ENCODE measurements at places on chromosomes 3 and 15.

- DNase-seq, result no peak
These were observed 96.5 kb upstream of the LMCD1 start for GRCh38 chr3:8405144-8405543.

DNA sequence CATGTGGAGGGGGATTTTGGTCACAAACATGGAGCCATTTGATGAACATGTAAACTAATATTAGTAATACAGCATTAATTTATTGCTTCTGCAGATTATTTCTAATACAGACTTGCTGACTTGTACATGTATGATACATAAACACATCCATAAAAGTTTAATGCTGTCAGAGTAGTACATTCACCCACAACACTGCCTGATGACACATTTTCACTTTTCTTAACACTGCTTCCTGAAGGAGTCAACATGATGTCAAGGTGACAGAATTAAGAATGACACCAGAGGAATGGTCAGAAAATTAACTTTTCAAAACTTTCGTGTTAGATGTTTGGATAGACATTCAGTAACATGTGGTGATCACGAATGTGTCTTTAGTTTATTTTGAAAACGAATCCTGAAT, 199.4 kb downstream of the SATB1 start:
- no peak for DNase-seq

DNA sequence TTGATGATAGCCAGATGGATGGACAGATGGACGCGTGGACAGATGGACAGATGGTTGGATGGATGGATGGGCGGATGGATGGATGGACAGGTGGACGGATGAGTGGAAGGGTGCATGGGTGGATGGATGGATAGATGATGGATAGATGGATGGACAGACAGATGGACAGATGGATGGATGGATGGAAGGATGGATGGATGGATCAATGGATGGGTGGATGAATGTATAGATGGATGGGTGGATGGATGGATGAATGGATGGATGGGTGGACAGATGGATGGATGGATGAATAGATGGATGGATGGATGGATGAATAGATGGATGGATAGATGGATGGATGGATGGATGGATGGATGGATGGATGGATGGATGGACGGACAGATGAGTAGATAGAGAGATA, 40.9 kb downstream of the GABRB3 start:
- DNase-seq, result no peak

- DNase-seq, result no peak
These were observed 590.4 kb upstream of the DPPA4 start for GRCh38 chr3:109927726-109928125.

- no peak for DNase-seq
These were observed 15.5 kb upstream of the PCSK6 start for GRCh38 chr15:101504866-101505609.

DNA sequence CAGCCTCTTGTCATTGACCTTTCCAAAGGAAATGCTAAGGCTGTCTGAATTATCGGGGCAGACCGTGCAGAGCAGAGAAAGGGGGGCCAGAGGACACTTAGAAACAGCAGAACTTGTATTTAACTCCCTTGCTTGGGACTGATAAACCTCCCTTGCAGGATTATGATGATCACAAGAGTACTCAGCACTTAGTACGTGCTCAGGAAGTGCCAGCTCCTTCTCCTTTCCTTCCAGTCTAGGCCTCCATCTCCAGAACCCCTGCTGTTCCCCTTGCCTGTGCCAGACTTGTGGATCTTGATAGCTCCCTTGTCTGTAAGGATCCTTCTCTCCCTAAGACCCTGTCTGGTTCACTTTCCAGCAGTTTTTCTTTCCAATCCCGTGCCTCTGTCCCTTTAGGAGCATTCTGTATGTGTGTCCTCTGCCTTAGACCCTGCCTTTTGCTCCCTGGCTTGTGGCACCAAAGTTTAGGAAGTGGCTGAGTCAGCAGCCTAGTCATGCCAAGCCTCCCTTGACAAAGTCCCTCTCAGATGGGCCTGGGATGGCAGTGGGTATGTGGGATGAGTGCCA, 747 bp downstream of the SORD start:
- DNase-seq, result no peak

GRCh38 chr15:93154666-93155065, 65.7 kb upstream of the RGMA start:
- DNase-seq, result no peak

DNA sequence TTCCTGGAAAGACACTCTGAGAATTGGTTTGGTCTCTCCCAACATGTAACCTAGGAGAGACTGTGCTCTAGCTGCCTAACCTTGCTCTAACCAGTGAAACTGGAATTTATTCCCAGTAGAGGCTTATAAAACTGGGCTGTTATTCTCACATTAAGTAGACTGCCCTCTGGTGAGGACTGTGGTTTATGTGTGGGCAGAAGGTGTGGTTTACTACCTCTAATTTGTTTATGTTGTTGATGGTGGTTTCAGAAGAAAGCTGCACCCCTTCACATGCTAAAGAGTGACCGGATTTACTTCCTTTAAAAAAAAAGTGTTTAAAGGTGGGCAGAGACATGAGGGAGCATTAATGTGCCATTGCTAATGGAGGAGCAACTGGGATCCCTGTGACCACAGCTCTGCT, 273.2 kb downstream of the MECOM start:
- no peak for DNase-seq

DNA sequence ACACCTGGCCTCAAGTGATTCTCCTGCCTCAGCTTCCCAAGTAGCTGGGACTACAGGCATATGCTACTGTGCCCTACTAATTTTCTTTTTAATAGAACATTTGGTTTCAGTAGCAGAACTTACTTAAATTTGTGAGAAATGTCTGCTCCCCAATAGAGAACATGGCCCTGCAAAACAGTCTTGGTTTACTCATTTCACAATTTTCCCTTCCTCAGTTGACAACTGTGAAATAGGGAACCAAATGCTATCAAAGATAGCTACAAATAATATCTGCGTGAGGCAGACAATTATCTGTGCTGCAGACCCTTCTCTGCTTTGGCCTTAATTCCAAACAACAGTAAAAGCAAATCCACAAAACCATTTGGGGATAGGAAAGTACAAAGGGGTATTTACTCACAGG, 22.6 kb downstream of the METTL6 start:
- no peak for DNase-seq

DNA sequence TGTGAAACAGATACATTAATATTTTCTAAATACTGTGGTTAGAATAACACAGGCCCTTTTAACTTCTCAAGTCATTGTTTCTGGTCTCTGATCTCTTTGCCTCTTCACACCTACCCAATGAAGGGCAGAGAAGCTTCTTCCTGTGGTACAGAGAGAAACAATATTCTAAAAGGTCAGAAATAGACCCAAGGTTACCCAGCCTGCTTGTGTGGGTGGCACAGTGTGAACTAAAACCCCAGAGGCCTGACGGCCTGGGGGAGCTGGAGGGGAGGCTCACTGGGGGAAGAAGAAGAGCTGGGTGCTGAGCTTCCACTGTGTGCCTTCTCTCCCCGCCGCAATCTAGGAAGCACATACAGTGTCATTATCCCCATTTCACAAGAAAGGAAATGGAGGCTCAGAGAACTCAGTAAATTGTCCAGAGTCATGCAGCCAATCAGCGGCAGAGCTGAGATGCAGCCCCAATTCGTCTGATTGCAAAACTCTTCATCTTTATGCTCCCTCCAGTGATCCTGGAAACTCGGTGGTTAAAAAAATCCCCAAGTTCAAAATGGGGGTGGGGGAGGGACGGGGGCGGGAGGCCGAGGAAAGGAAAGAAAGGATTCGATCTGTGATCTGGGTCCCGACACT, 64.1 kb upstream of the HEG1 start:
- no peak for DNase-seq

DNA sequence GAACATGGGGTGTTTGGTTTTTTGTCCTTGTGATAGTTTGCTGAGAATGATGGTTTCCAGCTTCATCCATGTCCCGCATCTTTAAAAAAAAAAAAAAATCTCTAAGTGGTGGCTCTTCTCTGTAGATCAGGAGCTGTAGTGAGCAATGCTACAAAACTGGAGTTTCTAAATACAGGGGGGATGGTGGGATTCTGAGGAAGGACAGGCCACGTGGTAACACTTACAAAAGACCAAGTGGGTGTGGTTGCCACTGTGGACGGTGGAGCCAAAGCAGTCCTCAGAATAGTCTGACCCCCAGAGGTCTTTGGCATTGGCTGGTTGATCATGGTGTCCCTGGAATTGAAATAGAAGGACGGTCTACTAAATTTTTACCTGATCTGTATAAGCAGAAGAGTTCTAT, 7.7 kb downstream of the CCRL2 start:
- no peak for DNase-seq

- no peak for DNase-seq
These were observed 1054.1 kb upstream of the GBE1 start for GRCh38 chr3:82815417-82816058.

DNA sequence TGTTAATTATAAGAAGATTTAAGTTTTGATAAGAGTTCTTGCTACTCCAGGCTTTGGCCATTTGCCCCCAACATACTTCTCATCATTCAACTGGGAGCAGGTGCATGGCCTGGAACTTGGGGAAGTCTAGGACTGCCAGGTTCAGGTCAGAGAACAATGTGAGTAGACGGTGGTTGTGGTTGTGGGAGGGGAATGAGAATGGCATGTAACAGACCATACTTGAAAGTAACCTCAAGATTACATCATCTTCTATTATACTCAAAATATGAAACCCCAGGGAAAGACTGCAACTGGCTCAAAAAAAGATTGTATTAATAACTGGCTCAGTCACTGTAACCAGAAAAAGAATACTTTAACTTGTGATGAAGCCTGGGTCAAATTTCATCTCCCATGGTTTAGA, 364.9 kb upstream of the DPPA4 start:
- peak; percentile 28 for DNase-seq

- no peak for DNase-seq
These were observed 48.2 kb upstream of the KBTBD8 start for GRCh38 chr3:66949898-66950297.

DNA sequence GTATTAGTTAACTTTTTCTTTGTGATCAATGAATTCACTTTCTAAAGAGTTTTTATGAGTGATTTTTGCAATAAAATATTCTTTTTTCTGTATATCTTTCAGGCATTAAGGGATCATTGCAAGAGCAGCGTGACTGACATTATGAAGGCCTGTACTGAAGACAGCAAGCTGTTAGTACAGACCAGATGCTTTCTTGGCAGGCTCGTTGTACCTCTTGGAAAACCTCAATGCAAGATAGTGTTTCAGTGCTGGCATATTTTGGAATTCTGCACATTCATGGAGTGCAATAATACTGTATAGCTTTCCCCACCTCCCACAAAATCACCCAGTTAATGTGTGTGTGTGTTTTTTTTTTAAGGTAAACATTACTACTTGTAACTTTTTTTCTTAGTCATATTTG, 24.4 kb downstream of the SELENOT start:
- DNase-seq, result no peak

DNA sequence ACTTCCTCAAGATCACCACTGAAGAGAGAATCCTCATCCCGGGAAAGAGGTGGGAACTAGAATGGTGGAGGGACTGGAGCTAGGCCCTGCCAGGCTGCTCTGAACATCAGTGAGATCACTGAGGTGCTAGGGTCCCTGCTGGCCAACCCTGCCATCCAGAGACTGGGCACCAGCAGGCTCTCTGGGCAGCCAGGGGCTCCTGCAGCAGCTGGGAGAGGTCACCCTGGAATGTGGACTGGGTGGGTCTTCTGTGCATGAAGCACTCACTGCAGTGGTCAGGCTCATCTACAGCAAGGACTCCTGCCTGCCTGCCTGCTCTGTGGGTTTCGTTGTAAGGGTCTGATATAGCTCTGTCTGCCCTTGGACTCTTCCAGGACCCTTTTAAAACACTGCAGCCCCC, 24.9 kb downstream of the ALS2CL start:
- DNase-seq, result peak; percentile 25

Measured in activated CD4-positive, CD25-positive, alpha-beta regulatory T cell treated with anti-CD3 and anti-CD28 coated beads, Interleukin-2, amount 50 U/mL, for 72 hours (primary cell).